ENCODE measurements at places on chromosomes 4 and X. TPM values are rescaled to one million over a fixed set of nuclear protein-coding genes. Genes with fewer than 3 reads are reported as not detected.

TRIML2 gene
- total RNA-seq, result 18.7 TPM

NEIL3 gene
- 10.1 TPM for total RNA-seq

SYNPO2 gene
- 0.46 TPM for total RNA-seq

SHROOM3 gene
- total RNA-seq, result 22.8 TPM

HELT gene
- total RNA-seq, result not detected

GAB1 gene
- 10.4 TPM for total RNA-seq

SH3RF1 gene
- 19.5 TPM for total RNA-seq

EGFL6 gene
- not detected for total RNA-seq

STOX2 gene
- total RNA-seq, result 0.75 TPM

AFM gene
- total RNA-seq, result not detected

CTAG2 gene
- total RNA-seq, result not detected
